GM23248 (cell line): ENCODE measurements at places on chromosomes 13 and 19. TPM values are rescaled to one million over a fixed set of nuclear protein-coding genes. Genes with fewer than 3 reads are reported as not detected.
A peak's percentile ranks its signal among the peaks of the same experiment; 100 is the strongest.

Gene C19orf81
- total RNA-seq: not detected in 2 replicates

Gene PRKCG
- not detected in 2 replicates for total RNA-seq

- no peaks in the 10 kb centered on the region for H3K27me3 ChIP-seq
- H3K4me1 ChIP-seq: no peaks in the 10 kb centered on the region
- no peak overlapping the region for H3K4me3 ChIP-seq
- H3K27ac ChIP-seq: no peak overlapping the region
- no peaks in the 10 kb centered on the region for H3K36me3 ChIP-seq
Observed at GRCh38 chr13:105291987-105292386, 1243.5 kb downstream of the EFNB2 start.

- no peak overlapping the region for H3K4me3 ChIP-seq
- no peaks in the 10 kb centered on the region for H3K27me3 ChIP-seq
- no peaks in the 10 kb centered on the region for H3K36me3 ChIP-seq
- no peak overlapping the region for H3K27ac ChIP-seq
- DNase-seq: no peak
Observed at GRCh38 chr19:43479961-43480561, 14.7 kb upstream of the LYPD3 start.

GRCh38 chr19:13748169-13748828 lies 16.0 kb upstream of the MRI1 start:
- peak; percentile 85 for DNase-seq
- H3K36me3 ChIP-seq: 0 out of 2 replicates have a peak, but pooled peaks cover 6% of the 10 kb centered on the region
- no peaks in the 10 kb centered on the region for H3K27me3 ChIP-seq
- peak overlapping the region; percentile 85 for H3K27ac ChIP-seq

DNA sequence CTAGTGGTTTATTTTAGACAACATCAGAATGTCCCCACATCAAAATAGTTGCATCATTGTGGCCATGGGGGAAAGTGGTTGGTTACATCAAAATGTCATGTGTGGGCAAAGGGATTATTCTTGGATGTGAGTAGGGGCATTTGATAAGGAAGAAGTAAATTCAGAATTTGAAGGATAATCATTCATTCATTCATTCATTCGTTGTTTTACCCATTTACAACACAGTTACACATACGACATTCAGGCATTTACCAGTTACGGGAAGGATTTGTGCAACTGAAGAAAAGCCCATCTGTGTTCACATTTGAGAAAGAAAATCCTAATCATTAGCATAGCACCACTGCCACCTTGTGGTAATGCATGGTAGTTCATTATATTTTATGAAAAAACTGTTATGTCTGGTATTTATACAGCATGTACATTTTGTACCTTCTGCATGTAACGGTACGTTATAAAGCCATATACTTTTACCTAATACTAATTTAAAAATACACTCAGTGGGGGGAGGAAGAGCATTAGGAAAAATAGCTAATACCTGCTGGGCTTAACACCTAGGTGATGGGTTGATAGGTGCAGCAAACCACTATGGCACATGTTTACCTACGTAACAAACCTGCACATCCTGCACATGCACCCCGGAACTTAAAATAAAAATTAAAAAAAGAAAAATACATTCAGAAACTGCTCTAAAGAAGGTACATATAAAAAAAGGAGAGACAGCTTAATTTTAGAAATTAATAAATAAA lies 62.1 kb downstream of the DGKH start:
- H3K36me3 ChIP-seq: no peaks in the 10 kb centered on the region
- no peaks in the 10 kb centered on the region for H3K27me3 ChIP-seq
- peak; percentile 82 for DNase-seq
- H3K4me3 ChIP-seq: no peak overlapping the region

Gene ZNF763
- total RNA-seq: 0.63 and 1.8 TPM in 2 replicates

Gene TEKTIP1
- total RNA-seq: not detected in 2 replicates

- H3K27me3 ChIP-seq: no peaks in the 10 kb centered on the region
- no peaks in the 10 kb centered on the region for H3K36me3 ChIP-seq
- no peak overlapping the region for H3K27ac ChIP-seq
- no peak for DNase-seq
Observed at GRCh38 chr13:111598747-111599146, 278.3 kb downstream of the TEX29 start.

Gene PET100
- total RNA-seq: 7.6 and 13.5 TPM in 2 replicates

Gene DBP
- total RNA-seq: 5.9 and 6.7 TPM in 2 replicates

- H3K4me1 ChIP-seq: peaks cover 16% of the 10 kb centered on the region
- peak overlapping the region; percentile 53 for H3K27ac ChIP-seq
- H3K27me3 ChIP-seq: no peaks in the 10 kb centered on the region
- H3K4me3 ChIP-seq: no peak overlapping the region
Observed at GRCh38 chr13:51502153-51502651, 49.4 kb upstream of the INTS6 start.

Gene MYO1F
- 0.54 and 9.0 TPM in 2 replicates for total RNA-seq

Gene ERICH4
- total RNA-seq: not detected in 2 replicates

GRCh38 chr19:48113190-48113917 lies 2.7 kb upstream of the PLA2G4C start:
- no peak overlapping the region for H3K27ac ChIP-seq
- H3K4me3 ChIP-seq: no peak overlapping the region
- no peak for DNase-seq
- no peaks in the 10 kb centered on the region for H3K36me3 ChIP-seq
- peaks cover 6% of the 10 kb centered on the region for H3K4me1 ChIP-seq
- H3K27me3 ChIP-seq: no peaks in the 10 kb centered on the region

Gene NXNL1
- not detected in 2 replicates for total RNA-seq

DNA sequence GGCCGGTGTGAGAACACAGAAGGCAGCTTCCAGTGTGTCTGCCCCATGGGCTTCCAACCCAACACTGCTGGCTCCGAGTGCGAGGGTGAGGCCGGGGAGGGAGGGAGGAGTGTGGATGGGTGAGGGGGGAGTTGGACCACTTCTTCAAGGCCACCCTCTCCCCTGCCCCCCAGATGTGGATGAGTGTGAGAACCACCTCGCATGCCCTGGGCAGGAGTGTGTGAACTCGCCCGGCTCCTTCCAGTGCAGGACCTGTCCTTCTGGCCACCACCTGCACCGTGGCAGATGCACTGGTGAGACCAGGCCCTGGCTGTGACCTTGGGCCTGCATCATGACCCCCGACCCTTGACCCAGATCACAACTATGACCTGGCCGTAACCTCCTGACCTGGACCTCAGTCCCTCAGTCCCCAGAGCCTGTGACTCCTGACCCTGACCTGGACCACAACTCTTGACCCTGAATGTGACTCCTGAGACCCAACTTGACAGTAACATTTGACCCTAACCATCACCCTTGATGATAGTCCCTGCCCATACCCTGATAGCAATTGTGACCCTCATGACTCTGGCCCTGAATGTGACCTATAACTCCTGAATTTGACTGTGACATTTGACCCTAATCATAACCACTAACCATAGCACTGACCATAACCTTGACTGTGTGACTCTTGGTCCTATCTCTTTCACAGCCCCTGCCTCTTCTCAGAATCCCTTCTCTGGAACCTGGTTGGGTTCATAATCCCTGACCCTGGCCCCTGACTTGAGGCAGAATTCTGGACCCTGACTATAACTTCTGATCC lies 10.9 kb downstream of the LTBP4 start:
- DNase-seq: no peak
- H3K27ac ChIP-seq: peak overlapping the region; percentile 80; the same call in 1 of the 2 replicates
- H3K36me3 ChIP-seq: no peaks in the 10 kb centered on the region
- no peaks in the 10 kb centered on the region for H3K27me3 ChIP-seq
- peaks cover 20% of the 10 kb centered on the region for H3K4me1 ChIP-seq

Gene PCDH17
- total RNA-seq: not detected in 2 replicates

DNA sequence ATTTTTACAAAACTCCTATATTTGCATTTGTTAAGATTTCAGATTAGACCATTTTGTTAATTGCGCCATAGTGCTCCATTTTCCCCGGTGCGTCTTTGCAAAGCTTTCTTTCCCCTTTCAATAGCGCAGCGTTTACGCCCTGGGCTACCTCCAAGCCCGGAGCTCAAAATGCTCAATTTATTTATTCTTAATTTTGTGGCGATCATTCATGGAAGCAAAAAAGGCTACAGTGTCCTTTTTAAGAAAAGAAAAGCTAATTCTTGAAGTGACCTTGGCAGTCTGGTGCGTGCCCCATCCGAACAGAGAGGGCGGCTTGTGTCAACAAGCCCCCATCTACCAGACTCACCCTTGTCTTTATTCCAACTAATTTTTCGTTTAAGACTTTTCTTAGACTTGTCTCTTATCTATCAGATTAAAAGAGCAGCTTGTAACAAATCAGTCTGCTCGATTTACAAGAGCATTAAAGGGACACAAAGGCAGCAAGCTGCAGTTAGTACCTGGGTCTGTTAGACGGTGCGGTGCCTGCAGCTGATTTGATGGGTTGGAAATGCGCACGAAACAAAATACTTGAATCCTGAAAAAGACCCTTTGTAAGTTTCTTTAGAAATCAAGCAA lies 30.1 kb downstream of the GSX1 start:
- H3K4me1 ChIP-seq: no peaks in the 10 kb centered on the region
- H3K27ac ChIP-seq: no peak overlapping the region
- no peaks in the 10 kb centered on the region for H3K36me3 ChIP-seq
- no peak overlapping the region for H3K4me3 ChIP-seq
- no peak for DNase-seq
- H3K27me3 ChIP-seq: peaks cover 53% of the 10 kb centered on the region

Gene ITGBL1
- 459 and 462 TPM in 2 replicates for total RNA-seq

- peaks cover 8% of the 10 kb centered on the region; the same call in 1 of the 2 replicates for H3K27me3 ChIP-seq
- no peaks in the 10 kb centered on the region for H3K4me1 ChIP-seq
- no peaks in the 10 kb centered on the region for H3K36me3 ChIP-seq
- no peak overlapping the region for H3K4me3 ChIP-seq
Observed at GRCh38 chr19:51135004-51135403, 7.1 kb upstream of the SIGLEC7 start.

DNA sequence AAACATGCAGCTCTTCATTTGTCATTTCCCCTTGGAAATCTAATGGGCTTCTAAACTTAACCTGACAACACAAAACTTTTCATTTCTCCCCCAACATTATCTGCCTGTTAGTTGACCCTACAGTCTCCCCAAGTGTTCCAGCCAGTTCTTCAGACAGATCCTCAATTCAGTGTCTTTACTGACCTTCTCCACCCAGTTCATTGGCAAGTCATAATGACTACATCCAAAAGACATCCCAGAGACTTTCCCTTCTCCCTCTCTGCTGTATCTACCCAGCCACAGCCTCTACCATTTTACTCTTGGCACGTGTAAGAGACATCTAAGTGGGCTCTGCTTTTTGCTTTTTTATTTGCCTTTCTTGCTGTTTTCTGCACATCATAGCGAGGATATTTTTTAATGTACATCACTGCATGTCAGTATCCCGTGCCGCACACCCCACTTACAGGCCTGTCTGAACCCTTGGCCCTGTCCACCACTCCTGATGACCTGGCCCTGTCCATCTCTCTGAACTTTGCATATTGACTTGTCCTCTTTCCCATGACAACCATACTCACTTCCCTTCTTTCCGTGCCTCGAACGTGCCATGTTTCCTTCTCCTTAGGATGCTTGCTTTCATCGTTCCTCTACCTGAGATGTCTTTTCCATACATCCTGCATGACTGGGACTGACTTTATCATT lies 391.9 kb downstream of the IRS2 start:
- H3K27me3 ChIP-seq: no peaks in the 10 kb centered on the region; the same call in 1 of the 2 replicates
- H3K27ac ChIP-seq: no peak overlapping the region
- H3K36me3 ChIP-seq: no peaks in the 10 kb centered on the region

Gene IZUMO1
- not detected in 2 replicates for total RNA-seq

- no peak overlapping the region for H3K4me3 ChIP-seq
- no peak overlapping the region for H3K27ac ChIP-seq
- no peaks in the 10 kb centered on the region for H3K36me3 ChIP-seq
- DNase-seq: no peak
- H3K27me3 ChIP-seq: no peaks in the 10 kb centered on the region
Observed at GRCh38 chr13:83352391-83352790, 529.9 kb downstream of the SLITRK1 start.

DNA sequence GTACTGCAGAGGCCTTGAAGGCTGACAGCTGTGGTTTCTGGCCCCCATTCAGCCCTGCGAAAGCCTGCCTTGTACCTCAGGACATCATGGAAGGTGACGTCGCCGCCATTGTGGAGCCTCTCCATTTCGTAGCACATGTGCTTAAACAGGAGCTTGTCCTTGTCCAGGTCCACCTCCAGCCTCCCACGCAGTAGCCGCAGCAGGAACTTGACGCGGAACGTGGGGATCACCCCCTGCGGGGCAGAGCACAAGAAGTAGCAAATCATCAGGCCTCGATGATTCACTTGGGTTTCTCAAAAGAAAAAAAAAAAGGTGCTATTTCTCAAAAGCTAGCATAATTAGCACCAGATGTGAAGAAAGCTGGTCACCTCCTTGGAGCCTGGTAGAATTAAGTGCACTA lies 351.0 kb downstream of the NALCN start:
- H3K27me3 ChIP-seq: peaks cover 29% of the 10 kb centered on the region; the same call in 1 of the 2 replicates
- H3K4me3 ChIP-seq: no peak overlapping the region
- no peaks in the 10 kb centered on the region for H3K36me3 ChIP-seq

DNA sequence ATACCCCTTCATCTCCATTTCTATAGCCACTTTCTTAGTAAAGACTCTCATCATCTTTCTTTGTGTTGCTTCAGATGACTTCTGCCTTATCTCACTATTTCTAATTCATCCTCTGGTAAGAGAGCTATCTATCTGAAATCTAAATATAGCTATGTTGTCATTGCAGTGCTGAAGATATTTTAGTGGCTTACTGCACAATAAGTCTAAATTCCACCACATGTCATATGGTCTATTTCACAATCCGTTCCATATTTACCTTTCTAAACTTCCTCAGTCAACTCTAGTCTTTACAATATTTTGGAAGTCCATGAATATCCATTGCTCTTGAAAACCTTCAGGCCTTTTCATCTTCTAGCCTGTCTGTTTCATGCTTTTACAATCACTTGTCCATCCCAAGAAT lies 465.1 kb upstream of the SLC10A2 start:
- no peaks in the 10 kb centered on the region for H3K4me1 ChIP-seq
- DNase-seq: no peak
- H3K4me3 ChIP-seq: no peak overlapping the region
- H3K27me3 ChIP-seq: no peaks in the 10 kb centered on the region

- H3K27ac ChIP-seq: no peak overlapping the region
- H3K4me1 ChIP-seq: no peaks in the 10 kb centered on the region; the same call in 1 of the 2 replicates
- H3K27me3 ChIP-seq: no peaks in the 10 kb centered on the region; the same call in 1 of the 2 replicates
Observed at GRCh38 chr19:17931532-17932191, 1.2 kb upstream of the CCDC124 start.

DNA sequence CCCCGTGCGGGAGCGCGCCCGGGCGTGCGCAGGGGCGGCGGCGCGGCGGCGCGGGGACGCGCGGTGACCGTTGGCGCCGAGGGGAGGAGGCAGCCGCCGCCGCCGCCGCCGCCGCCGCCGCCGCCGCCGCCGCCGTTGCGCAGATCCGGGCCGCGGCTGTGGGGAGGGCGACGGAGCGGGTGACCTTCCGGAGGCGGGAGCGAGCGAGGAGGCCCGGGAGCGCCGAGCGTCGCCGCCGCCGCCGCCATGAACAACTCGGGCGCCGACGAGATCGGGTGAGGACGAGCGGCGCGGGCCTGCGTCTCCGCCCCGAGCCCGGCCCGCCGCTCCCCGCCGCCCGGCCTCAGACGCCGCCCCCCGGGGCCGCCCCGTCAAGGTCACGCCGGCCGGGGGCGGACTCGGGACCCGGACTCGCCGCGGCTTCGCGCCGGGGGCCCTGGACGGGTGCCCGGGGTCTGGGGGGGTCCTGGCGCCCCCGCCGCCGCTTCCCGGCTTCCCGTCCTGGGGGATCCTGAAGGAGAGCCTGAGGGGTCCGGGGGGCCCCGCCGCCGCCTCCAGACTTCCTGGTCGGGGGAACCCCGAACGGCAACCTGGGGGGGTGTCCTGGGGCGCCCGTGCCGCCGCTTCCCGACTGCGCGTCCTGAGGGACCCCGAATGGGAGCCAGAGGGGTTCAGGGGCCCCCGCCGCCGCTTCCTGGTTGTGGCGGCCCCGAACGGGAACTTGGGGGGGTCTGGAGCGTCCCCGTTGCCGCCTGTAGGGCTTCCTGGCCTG lies at the start of gene DAZAP1:
Gene DAZAP1 (plus strand): TSS at position 59 of the 772 bp plus-strand sequence. CDS start 188 bp downstream, at position 247.
- no peaks in the 10 kb centered on the region for H3K27me3 ChIP-seq
- H3K4me1 ChIP-seq: peaks cover 23% of the 10 kb centered on the region
- peak; percentile 46 for DNase-seq
- no peaks in the 10 kb centered on the region for H3K36me3 ChIP-seq
- H3K4me3 ChIP-seq: peak within 1 kb of the TSS; percentile 79
